ENCODE measurements at places on chromosomes 5 and 9. TPM values are rescaled to one million over a fixed set of nuclear protein-coding genes. Genes with fewer than 3 reads are reported as not detected.
A peak's percentile ranks its signal among the peaks of the same experiment; 100 is the strongest.

DNA sequence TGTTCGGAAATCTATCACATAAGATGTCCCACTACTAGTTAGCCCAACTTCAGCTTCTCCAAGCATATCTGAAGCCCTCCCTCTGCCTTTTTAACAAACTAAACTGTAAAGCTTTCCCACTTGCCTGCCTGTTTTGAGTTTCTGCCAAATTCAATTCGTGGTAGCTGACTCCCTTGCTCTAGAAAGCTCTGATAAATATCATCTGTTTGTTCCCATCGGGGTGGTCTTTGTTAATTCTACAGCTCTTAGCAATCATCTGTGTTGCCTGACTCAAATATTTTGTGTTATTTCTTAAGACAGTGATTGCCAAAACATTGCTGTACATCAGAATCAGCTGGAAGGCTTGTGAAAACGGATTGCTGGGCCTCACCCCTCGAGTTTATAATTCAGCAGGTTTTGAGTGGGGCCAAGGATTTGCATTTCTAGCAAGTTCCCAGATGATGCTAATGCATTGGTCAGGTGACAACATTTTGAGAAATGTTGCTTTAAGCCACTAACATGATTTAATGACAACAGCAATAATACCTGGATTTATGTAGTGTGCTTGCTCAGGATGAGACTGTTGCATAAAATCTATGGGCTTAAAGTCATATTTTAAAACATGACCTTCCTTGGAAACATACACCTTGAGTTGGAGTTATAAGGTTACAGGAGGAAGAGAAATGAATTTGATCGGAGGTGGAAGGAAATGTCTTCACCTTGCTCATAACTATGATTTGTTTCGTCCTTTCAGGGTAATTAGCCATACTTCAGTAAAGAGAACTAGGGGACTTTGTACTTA, 631.9 kb downstream of the PSAT1 start:
- DNase-seq: no peak

DNA sequence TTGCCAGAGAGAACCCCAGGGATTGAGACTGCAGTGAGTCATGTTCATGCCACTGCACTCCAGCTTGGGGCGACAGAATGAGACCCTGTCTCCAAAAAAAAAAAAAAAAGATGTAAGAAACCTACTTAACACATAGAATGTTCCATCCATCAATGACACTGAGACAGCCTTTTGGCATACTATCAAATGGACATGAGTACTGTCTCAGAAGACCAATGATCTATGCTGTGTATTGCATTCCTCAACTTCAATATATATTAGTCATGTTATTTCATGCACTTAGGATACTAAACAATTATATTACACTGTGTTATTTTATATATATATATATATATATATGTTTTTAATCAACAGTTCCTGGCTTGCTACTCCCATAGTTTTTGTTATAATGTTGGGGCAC, 57.1 kb upstream of the ANKH start:
- DNase-seq: no peak

DNA sequence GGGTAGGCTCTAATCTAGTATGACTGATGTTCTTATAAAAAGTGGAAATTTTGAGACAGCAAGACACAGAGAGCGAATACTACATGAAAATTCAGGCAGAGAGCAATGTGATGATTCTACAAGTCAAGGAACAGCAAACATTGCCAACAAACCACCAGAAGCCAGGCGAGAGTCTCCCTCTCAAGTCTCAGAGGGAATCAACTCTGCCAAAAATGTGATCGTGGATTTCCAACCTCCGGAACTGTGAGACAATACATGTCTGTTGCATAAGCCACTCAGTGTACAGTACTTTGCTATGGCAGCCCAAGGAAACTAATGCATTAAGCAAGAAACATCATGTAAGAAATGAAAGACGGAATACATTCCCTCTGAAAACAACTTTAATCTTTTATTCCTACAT, 52.1 kb upstream of the CCNG1 start:
- no peak for DNase-seq

DNA sequence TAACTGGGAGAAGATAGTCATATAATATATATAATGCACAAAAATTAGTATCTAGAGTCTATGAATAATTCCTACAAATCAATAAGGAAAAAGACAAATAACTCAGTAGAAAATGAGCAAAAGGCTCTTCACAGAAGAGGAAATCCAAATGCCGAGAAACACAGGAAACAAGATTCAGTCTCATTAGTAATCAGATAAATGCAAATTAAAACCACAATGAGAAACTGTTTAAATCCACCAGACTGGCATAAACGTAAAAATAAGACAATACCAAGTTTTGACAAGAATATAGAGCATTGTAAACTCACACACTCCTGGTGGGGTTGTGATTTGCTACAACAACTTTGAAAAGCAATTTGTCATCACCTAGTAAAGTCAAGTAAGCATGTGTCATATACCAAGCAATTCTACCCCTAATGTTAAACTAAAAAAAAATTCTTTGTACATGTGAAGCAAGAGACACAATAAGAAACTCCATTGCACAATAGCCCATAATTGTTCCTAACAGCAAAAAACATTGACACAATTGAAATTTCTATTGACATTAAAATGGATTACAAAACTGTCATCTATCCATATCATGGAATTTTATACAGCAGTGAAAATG, 21.0 kb upstream of the UBLCP1 start:
- no peak for DNase-seq

GRCh38 chr5:83927140-83927733, 206.6 kb upstream of the HAPLN1 start:
- peak; percentile 92 for DNase-seq

Gene EIF4EBP3
- 9.8 TPM for total RNA-seq

Gene SLC30A5
- total RNA-seq: 37.4 TPM
